Pulmonary artery endothelial cell (primary cell): ENCODE measurements at places on chromosomes 7 and 10. TPM values are rescaled to one million over a fixed set of nuclear protein-coding genes. Genes with fewer than 3 reads are reported as not detected.
A peak's percentile ranks its signal among the peaks of the same experiment; 100 is the strongest.

The ABCA13 gene
- not detected in 2 replicates for total RNA-seq

- DNase-seq, result no peak
These were observed 41.3 kb downstream of the AMZ1 start for GRCh38 chr7:2729031-2729892.

DNA sequence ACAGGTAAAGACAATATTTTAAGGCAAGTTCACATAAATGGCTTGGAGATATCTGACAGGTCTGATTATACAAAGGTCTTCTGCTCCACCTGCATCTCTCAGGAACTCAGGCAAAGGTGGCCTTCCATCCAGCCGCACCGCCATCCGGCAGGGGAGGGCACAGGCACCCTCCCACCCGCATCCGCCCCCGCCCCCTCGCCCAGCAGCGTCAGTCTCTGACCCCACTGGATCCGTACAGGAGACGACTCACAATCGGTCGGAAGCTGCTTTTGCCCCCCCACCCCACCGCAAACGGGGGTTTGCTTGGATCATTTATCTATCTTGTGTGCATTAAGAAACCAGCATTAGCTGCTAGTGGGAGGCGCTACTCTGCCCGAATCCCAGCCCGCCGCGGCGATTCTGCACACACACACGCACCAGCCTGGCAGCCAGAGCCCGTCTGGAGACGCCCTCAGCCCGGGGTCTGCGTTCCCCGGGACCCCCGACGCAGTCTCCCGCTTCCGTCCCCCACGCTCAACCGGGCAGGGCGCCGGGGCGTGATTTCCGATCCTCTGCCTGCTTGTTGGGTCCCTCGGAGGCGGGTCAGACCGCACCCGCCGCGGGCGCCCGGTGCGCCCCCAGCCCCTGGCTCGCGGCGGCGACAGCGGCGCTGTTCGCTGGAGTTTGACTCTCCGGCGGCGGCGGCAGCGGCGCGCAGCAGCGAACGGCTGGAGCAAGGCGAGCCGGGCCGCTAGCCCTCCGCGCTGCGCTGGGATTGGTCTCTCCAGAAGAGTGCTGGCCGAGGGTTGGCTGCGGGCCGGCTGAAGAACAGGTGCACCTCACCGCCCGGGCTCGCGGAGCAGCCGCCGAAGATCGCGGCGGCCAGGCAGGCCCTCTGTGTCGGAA is 820 bp upstream of the NRG3 start:
- DNase-seq, result no peak

- no peak for DNase-seq
These were observed 18.4 kb upstream of the GPR146 start for GRCh38 chr7:1025743-1026581.

- no peak for DNase-seq
These were observed 11.7 kb downstream of the VWA2 start for GRCh38 chr10:114250716-114251115.

The CFAP70 gene
- 0.13 and 0.28 TPM in 2 replicates for total RNA-seq

- DNase-seq, result peak; percentile 20
These were observed 78.4 kb upstream of the MEOX2 start for GRCh38 chr7:15764851-15765382.

The EBLN1 gene
- total RNA-seq, result not detected in 2 replicates

GRCh38 chr7:142487124-142487523 is 229.3 kb upstream of the PRSS58 start:
- no peak for DNase-seq

- DNase-seq, result no peak
These were observed 87.4 kb downstream of the CHN2 start for GRCh38 chr7:29281782-29282541.

The HILPDA gene
- 11.7 and 14.4 TPM in 2 replicates for total RNA-seq

The SPDYE11 gene
- total RNA-seq, result not detected in 2 replicates

The LEP gene
- total RNA-seq, result not detected in 2 replicates

The CCAR1 gene
- 30.9 and 40.4 TPM in 2 replicates for total RNA-seq

GRCh38 chr10:93198401-93199131 is 124.9 kb downstream of the CYP26A1 start:
- DNase-seq, result no peak

GRCh38 chr7:712381-713138 is 13.9 kb upstream of the DNAAF5 start:
- no peak for DNase-seq

- no peak for DNase-seq
These were observed 90.6 kb downstream of the USP6NL start for GRCh38 chr10:11520892-11521291.

GRCh38 chr10:5297466-5297865 is 67.3 kb upstream of the UCN3 start:
- no peak for DNase-seq

- DNase-seq, result peak; percentile 20
These were observed 519 bp downstream of the PITRM1 start for GRCh38 chr10:3172081-3172445.
